Breast epithelium (tissue), 4 donors: ENCODE measurements at places on chromosomes 7 and 10. TPM values are rescaled to one million over a fixed set of nuclear protein-coding genes. Genes with fewer than 3 reads are reported as not detected.

The PAX4 gene
- total RNA-seq, result not detected

The NYAP1 gene
- 0.48 TPM for total RNA-seq

The ASB10 gene
- not detected for total RNA-seq

DNA sequence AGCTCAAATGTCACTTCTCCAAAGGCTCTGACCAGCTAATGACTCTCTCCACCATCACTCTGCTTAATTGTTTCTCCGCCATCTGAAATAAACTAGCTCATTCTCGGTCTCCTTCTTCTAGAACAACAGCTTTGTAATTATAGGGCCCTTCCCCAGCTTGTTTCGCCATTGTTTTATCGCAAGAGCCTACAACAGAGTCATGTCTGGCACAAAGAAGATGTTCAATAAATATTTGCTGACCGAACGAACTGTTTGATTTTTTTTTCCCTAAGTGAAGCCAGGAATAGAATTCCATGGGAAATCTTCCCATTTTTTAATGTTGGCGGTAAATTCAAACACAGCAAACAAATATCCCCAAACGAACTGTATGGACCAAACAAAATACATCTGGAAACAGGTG lies 63.8 kb upstream of the NMT2 start:
- DNase-seq, result no peak

- DNase-seq, result no peak
These were observed 171.7 kb downstream of the DNAJB6 start for GRCh38 chr7:157508477-157508881.

- DNase-seq, result no peak
These were observed 36.0 kb downstream of the RHOBTB1 start for GRCh38 chr10:60908031-60908430.

DNA sequence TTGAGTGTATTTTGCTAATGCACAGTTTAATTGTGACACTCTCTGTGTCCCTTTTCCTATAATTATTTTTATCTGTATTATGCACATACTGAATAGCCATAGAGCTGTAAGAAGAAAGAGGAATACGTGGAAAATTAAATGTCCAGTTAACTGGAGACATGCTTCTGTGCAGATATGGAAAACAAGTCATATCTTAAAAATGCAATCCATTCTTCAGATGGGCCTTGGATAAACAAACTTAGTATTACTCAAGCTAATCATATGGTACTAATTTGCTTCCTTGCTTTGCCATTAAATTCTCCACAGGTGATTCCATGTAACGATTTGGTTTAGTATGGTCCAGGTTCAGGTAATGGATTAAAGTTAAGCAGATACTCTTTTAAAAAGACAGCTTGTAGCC lies 201.2 kb upstream of the CELF2 start:
- no peak for DNase-seq

DNA sequence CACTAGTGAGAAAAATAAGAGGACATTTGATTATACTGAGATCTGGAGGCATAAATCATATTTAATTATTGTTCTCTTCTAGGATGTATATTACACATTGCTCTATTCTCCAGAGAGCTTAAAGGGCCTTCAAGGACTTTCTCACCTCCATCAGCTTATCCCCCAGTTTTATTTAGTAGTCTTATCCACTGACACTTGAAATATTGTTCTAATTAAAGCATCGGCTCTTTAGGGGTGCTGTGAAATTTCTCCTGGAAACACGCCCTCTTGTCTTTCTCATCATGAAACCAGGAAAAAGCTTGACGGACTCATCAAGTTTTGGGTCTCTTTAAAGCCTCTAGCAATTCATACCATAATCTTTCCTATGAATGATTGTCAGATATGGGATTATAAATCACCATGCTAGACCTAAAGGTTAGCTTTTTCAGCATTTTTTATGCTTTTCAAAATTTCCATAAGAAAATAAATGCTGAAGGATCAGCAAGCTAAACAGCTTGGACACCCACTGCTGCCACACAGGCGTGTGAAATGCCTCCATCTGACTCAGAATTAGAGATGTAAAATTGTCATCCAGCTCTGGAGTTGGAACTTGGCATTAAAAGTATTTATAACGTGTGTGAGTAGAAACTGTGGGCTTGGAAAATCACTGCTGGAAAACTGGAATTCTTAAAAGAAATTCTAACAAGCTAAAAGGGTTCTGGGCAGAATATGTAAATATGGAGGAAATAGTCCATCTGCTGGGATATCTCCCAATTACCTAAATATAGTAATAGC lies 216.3 kb downstream of the CHRM2 start:
- no peak for DNase-seq

DNA sequence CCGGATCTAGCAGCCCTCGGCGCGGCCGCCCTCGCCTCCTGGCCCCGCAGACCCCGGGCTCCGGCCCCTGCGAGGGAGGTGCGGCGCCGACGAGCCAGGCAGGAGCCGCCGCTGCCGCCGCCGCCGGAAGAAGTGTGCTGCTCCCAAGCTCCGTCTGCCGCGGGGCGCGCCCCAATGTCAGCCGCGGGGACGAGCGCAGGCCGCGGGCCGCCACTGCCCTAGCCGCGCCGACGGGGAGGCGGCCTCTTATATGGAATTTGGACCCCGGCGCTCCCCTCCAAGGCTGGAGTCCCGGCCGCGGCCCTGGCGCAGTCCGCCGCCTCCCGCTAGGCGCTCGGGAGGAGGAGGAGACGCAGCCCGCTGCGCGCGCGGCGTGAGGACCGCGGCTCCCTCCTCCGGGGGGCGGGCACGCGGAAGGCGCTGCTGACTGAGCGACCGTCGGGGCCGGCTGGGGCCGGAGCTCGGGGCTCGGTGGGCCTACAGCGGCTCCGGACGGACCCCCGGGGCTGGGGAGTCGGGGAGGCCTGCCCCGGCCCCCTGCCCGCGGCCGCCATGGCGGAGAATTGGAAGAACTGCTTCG lies at the start of gene TRIM8:
TRIM8 (plus strand) TSS at position 414 of the 580 bp plus-strand sequence; CDS start at position 553, 139 bp downstream.
- no peak for DNase-seq
